ENCODE measurements at places on chromosomes 12 and 14. TPM values are rescaled to one million over a fixed set of nuclear protein-coding genes. Genes with fewer than 3 reads are reported as not detected.

KRT4 gene
- total RNA-seq, result 20.7 TPM

CCDC38 gene
- not detected for total RNA-seq

TGFB3 gene
- total RNA-seq, result 10.2 TPM

FOXN4 gene
- not detected for total RNA-seq

KCNK10 gene
- not detected for total RNA-seq

GRCh38 chr14:71403656-71404055, 496.4 kb downstream of the PCNX1 start:
- DNase-seq, result peak; percentile 51

DNA sequence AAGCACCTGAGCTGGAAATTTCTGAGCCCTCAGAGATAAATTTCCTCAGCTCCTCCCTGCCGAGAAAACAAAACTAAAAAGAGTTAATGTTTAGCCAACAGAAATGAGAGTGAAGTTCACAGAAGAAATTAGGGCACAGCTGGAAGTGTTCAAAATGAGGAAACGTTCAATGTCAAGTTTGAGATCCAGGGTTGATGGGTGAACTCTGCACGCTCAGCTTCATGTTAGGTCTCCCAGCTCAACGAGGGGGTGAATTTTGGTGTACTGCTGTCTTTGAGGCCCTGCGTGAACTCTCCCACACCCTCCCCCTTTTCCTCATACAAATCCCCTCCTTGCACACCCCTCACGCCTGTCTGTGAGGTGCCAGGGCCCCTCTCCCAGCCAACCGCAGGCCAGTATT, 13.3 kb upstream of the OAS3 start:
- DNase-seq, result no peak

DNA sequence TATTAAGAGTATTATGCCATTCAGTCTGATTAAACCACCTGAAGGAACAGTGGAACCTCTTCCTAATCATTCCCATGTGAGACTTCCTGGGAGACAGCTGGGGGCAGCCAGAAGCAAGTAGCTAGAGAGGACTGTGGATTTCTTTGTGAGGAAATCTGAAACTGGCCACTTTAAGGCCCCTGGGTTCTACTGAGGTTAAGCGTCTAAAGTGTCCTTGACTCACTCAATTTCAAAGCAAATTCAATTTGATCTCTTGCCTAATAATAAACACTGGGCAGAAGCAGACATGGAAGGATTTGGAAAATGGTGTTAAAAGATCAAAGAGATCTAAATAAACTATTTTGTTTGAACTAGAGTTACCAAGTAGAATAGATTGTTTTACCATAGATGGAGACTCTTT, 909.9 kb downstream of the NRXN3 start:
- DNase-seq, result no peak

DNA sequence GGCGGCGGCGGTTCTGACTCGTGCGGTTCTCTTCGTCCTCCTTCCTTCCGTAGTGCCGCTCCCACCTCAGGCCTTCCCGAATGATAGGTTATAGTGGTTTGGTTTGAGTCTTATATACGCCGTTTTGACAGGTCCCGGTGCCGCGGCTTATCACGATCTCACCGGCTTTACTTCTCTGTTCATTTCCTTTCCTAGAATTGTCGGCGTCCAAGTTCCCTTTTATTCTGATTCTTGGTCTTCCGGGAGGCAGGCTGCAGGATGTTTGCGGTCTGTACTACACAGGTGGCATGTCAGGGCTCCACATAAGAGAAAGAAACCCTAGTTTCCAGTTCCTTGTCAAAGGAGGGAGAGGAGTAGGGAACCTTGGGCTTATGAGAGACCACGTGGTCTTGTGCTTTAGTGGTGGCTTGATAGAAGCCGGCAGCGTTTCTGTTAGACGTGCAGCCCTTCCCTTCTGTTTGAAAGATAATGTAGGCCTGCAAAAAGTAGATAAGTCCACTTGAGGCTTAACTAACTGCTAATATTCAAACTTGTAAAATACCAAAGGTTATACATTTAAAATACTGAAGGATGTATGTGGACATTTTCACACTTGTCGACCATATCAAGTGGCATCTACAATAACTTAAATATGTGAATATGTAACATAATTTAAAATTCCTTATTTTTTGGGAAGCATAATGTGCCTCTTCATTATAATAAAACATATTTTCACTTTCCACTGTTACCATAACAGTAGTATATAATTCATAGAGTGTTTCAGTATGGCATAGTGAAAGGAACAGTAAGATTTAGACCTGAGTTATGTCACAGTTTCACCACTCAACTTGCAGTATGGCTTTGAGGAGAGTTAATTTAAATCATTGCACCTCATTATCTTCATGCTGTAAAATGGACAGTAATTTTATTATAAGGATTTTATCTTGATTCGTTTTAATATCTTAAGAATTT, 804 bp downstream of the USP15 start:
- DNase-seq, result peak; percentile 44

DNA sequence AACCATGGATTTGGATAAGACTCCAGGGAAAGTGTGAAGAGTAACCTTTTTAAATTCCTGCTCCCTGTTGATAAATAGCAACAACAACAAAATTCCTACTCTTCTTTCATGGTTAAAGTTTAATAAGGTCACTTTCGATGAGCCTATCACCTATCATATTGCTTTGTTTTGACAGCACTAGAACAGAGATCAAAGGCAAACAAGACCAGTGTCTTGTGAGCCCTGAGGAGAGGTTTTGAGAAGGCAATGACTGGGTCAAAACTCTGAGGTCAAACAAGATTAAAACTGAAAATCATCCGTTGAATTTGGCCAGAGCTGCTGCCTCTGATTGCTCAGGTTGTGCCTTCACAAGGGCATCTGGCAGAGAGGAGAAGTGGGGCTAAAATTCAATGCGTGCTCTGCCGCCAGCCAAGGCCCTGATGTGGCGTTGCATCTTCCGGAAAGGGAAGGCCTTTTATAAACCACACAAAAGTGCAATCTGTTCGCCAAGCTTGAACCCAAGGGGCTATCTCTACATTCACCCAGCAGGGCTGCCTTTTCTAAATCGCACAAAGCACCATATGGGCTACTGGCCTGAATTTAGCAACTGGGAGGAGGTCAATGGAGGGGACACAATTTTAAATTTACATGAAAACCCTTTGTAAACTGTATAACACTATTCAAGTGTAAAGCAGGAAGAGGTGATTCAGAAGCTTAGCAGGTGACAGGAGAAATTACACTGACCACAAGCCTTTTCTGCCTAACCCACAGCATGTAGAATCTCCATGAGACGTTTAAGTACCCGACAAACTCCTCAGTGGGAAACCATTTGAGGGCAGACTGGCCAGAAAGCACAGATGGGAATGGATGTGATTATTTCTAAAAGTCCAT, 140.8 kb downstream of the DAD1 start:
- no peak for DNase-seq

DNA sequence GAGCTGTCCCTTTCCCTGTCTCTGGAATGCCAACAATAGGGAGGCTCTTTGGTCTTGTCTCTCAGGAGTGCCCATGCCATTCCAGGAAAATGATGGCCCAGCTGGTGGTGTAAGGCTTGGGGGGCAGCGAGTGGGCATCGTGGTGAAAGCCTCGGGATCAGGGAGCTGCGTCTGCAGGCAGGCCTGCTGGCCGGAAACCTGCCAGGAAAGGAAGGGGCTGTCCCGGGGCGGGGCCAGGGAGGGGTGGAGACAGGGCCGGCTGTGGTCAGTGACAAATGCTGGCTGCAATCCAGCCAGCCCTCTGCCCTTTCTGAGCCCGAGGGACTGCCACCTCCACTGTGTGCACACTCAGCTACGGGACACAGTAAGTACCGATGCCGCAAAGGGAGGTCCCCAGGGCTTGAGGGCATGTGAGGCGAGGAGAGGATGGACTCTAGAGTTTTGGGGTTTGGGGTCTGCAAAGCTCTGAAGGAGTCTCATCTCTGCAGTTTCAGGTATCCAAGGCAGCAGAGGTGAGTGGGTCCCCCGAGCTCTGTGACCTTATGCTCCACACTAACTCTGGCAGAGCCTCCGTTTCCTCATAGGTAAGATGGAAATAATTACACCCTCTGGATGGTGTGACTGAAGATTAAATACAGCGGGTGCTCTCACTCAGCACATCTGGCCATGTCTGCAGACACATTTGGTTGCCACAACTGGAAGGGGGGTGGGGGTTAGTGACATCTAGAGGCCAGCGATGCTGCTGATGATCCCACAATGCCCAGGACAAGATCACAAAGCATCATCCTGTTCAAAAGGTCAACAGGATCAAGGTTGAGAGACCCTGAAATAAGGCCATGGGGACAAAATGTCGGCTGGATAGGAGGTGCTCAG, at the start of gene SERPINA5:
TSS of gene SERPINA5 (plus strand) at position 300 of the 873 bp plus-strand sequence. CDS start 5,937 bp downstream, outside the sequence.
- peak; percentile 2 for DNase-seq

DNA sequence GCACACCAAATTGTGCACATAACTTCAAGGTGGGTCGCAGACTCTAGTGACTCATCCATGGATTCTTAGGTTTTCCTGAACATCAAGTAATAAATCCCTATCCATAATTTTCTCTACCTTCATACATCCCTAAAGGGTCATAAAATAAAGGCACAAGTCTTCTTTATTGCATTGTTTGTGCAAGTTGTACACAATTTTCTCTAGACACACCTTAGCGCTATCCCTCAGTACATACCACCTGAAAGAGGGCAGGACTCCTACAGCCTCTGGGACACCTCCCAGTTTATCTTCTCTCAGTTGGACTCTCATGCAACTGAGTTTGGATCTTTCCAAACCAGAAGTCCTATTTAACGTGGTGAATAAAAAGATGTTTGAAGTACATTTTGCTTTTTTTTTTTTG, 168.5 kb upstream of the BMP4 start:
- DNase-seq, result no peak

Measured in PC-3 (cell line).